ENCODE measurements at places on chromosomes 1 and 21.

DNA sequence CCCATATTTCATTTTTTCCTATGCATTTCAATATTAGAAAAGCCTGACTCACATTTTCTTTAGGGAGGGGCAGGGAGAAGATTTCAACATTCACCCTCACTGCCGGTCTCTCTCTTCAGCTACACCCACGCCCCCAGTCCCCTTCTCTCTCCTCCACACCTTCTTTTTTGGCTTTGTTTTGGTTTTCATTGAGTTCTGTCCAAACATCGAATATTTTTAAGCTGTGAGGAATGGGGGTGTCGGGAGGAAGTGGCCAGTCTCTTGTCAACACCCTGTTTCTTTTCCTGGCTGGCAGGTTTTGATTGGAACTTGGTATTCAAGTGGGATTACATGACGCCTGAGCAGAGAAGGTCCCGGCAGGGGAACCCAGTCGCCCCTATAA, 177.3 kb downstream of the PGBD5 start:
- no peak for DNase-seq

- DNase-seq = no peak
These were observed 77.9 kb downstream of the GALNT2 start for GRCh38 chr1:230144758-230145504.

- DNase-seq = no peak
These were observed 5.4 kb downstream of the TNN start for GRCh38 chr1:175073061-175073460.

DNA sequence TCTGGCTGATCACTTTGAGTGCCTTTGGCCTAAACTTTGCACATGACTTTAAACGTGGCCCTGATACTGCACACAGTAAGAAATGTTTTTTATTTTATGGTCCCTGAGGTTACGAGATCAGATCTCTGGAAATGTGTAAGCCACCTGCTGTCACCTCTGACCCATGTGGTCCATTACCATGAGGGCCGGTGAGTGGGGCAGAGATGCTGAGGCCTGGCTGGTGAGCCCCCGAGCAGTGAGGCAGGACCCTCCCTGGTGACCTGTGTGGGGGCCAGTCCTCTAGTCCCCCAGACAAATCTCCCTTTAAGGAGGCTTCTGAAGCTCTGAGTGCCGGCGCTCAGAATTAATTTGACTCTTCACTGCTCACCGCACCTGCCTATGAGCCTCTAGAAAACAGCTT, 12.4 kb downstream of the TFF3 start:
- no peak for DNase-seq

DNA sequence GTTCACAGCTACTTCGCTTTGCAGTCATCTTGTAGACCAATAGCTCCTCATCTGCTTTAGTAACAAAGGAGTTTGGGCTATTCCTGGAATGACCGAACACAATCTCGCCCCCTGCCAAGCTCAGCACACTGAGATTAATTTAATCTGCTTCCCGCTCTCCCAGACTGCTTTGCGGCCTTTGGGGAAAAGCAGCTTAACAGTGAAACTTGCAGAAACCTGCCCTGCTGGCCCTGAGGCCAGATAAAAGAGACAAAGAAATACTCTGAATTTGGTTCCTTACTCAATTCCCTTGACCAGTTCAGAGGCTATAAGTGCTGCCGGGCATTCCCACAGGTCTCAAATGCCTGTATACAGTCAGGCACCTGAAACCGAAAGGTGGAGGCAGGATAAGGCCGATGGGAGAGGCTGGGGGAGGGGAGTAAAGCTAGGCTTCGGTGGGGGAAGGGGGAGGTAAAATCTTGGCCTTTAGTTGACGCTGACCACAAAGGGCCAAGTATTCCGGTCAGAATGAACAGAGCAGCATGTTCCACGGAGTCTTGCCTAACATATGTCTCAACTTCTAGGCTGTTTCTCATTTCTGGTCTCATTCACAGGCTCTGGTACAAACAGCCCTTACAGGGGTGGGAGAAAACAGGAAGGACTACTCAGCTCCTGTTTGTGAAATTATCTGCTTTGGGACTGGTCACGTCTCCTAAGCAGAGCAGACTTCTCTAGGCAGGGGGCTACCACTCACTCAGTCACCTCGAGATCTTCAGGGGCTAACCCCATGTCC, 17.7 kb upstream of the A3GALT2 start:
- DNase-seq = peak; percentile 46

DNA sequence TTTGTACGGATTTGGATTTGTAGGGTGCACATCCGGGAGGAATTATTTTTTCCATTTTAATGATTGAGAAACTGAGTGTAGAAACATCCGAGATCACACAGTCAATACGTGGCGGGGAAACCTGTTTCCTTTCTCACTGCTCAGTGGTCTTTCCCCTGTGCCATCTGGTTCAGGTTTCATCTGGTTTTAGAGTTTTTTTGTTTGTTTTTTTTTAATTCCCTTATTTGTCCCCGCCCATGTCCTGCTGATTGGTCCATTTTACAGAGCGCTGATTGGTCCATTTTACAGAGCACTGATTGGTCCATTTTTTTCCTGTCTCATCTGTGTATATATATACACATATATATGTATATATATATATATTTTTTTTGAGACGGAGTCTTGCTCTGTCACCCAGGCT, 6.0 kb downstream of the TRPM2 start:
- no peak for DNase-seq
